ENCODE measurements at places on chromosomes 2 and 18.

DNA sequence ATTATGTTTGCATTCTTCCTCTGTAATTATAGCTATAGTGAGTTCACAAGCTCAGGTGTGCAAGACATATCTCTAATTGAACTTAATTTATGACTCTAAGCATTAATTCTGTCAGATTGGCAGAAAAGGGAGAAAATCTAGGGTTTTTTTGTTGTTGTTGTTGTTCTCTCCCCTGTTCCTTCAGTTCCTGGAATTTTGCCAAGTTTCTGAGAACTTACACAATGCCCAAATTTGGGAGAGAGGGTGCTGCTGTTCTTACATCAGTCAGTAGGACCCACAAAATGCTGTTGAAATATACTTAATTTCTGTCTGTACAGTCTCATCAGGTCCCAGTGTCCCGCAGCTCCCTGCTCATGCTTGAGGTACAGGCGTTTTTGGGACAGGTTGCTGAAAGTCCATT, 221.8 kb upstream of the RBMS1 start:
- DNase-seq = no peak

DNA sequence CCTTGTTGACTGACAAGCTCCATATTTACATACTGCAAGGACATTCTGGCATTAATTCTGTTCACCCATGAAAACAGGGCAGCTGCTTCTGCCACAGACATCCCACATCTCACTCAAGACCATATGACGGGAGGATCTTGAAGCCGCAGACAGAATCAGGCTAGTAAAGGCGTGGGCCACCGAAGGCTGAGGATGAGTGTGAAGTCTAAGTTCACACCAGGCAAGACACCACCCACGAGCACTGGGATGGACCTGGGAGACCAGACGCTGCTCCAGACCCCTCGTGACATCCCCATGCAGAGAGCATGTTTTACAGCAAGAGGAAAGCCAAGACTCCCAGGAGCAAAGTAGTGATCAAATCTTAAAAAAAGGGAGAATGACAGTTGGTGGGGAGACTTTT, 3.2 kb downstream of the FHL2 start:
- no peak for DNase-seq

DNA sequence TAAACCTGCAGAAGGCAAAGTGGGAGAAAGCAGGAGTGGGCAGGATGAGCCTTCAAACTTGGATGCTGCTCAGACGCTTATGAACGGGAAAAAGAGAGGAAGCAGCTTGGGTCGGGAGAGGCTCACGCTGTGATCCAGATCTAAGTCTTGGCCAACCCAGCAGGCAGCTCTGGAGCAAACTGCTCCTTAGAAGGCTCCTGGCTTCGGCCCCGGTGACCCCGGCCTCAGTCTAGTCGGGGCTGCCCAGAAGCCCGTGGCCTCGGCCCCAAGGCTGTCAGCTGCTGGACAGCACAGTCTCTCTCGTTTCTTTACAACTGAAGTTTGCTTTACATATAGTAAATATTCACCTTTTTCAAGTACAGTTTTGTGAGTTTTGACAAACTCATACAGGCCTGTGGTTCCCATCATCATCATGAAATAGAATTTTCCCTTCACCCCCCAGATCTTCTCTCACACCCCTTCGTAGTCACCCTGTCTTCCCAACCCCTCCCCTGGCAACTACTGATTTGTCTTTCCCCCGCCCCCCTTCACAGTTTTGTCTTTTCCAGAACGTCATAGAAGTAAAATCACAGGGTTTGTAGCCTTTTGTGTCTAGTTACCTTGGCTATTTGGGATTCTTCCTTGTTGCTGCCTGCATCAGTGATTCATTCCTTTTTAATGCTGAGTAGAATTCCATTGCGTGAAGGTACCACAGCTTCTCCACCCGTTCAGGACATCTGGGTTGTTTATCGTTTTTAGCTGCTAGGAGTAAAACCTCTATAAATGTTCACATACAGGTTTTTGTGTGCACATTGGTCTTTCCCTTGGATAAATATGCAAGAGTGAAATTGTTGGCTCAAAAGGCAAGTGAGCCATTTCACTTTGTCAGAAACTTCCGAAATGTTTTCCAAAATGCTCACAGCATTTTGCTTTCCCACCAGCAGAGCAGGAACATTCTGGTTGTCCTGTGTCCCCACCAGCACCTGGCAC, 35.1 kb downstream of the MYO7B start:
- no peak for DNase-seq

- DNase-seq = no peak
Measured at GRCh38 chr2:29304399-29305060, 189.3 kb downstream of the CLIP4 start.

GRCh38 chr2:47069628-47070154, 85.4 kb downstream of the STPG4 start:
- no peak for DNase-seq

GRCh38 chr18:581096-581495, 916 bp downstream of the CETN1 start:
- no peak for DNase-seq

DNA sequence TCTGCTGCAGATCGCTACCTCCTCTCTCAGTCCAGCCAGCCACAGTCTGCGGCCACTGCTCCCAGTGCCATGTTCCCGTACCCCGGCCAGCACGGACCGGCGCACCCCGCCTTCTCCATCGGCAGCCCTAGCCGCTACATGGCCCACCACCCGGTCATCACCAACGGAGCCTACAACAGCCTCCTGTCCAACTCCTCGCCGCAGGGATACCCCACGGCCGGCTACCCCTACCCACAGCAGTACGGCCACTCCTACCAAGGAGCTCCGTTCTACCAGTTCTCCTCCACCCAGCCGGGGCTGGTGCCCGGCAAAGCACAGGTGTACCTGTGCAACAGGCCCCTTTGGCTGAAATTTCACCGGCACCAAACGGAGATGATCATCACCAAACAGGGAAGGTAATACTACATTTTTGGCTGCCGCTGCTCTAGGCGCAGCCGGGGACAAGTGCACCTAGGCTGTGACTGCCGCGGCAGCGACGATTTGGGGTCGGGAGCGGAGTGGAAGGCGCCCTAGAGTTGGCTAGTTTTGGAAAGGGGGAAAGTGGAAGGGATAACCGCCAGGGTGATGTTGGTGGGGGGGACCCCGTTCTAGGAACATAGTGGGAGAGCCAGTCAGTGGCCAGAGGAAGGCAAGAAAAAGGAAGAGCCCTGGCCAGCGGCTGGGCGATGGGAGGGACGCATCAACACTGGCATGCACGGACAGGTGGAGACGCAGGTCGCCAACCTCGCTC, 776 bp downstream of the TBR1 start:
- DNase-seq = no peak

- no peak for DNase-seq
Measured at GRCh38 chr2:97979904-97980303, 15.8 kb downstream of the TMEM131 start.

DNA sequence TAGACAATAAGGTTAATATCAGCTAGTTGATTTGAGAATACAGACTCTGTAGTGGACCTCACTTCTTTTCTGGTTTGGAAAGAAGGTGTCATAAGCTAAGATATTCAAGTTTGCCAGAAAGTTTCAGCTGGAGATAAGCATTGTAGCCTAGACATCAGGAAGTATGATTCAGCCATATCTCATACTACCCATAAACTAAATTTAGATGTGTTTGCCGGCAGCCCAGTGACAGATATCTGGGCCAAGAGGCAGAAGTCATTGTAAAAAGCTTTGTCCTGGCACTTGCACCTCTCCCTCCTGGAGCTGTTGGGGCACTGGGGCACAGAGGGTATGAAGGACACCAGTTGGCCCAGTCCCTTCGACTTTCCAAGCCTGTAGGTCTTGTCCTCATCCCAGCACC, 128.0 kb downstream of the EPHA4 start:
- no peak for DNase-seq

GRCh38 chr2:50402654-50402960, 629.3 kb downstream of the NRXN1 start:
- DNase-seq = no peak

- no peak for DNase-seq
Measured at GRCh38 chr2:54725343-54726099, 2.1 kb downstream of the EML6 start.

DNA sequence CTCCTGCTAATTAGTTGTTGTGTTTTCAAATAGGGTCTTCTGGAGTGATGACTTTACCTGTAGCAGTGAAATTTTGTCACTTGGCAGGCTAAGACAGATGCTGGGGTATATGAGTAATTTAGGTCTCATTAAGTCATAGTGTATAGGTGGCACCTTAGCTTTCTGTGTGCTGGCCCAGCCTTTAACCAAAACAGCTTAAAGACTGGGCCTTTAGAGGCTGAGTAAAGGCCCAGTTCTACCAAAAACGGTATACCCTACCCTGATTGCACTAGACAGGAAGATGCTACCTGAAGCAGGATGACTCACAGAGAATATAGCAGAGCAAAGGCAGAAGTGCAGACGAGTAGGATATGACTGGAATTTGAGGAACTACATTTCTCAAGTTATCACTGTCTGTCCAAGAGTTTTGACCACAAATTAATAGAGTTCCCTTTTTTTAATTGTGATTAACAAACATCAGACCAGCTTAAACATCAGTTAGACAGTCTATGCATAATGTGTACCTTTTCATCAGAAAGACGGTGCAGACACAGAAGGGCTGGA, 337.9 kb upstream of the SALL3 start:
- DNase-seq = no peak

DNA sequence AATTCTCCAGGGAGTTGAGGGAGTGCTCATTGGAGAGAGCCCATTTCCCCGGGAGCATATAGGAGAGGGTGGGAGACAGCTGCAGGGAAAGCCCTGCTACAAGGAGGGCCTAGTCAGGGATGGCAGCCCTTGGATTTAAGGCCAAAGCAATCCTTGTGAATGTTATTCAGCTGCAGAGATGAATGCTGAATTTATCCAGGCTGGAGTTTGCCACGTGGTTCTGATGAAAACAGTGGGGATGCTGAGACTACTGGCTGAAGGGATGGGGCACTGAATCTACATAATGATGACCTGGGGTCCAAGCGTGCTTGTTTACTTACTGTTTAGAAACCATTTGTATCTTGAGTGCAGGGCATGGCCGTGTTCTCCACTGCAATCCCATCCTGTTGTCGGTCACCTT, 35.6 kb upstream of the RNF149 start:
- DNase-seq = no peak

DNA sequence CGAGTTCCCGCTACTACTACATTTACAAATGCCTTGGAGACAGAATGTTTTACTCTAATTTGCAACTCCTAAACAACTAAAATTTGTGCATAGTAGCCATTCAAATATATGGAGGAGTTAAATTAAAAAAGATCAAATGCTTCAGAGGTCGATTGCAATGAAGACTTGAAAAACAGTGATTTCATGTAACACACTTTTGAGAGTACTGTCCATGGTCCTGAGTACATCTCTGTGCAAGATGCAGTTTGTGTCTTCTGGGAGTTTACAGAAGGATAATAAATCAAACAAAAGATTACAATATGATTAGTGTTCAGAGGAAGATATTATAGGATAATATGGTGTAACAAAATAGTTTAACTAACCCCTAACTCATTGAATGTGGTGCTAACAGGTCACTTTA, 894.7 kb downstream of the TMEM182 start:
- DNase-seq = no peak

- no peak for DNase-seq
Measured at GRCh38 chr18:21914739-21915319, 174.2 kb downstream of the MIB1 start.

- DNase-seq = no peak
Measured at GRCh38 chr2:16625759-16626158, 39.9 kb downstream of the CYRIA start.

- no peak for DNase-seq
Measured at GRCh38 chr18:74831571-74832250, 234.0 kb downstream of the ZNF407 start.

GRCh38 chr2:84881581-84882413, 913 bp upstream of the TRABD2A start:
- peak; percentile 90 for DNase-seq

DNA sequence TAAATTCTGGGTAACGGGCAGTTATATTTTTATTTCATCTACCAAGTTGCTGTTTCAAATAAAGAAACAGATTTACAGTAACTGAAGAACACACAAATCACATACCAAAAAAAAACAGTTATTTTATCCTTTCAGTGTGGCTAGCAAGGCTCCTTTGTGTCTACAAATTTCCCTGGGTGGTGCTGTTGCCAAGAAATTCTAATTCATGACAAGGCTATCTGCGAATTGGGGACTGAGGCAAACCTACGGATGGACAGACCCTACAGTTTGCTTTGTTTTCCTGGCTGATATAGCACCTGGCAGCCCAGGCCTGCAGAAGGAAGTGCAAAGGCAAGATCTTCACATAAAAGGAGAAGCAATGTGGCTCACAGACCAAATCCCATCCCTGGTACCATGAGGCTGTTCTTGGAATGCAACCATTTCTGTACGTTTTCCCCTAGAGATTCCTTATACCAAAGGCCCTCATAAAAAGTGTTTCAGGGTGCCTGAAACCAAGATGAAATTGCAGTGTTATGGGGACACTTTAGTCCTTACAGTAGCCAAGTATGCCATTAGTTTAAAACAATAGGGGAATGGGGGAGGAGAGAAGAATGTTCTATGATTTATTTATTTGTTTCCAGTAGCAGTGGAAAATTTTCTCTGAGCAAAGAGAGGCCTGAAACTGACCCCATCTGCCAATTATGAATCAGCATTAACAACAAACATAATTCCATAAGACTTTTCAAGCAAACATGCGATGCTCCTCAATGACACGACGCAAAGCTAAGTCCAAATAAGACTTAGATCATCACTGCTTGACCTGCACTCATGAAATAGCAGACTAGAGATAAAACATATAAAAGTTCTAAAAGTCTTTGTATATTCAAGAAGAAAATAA, 4.3 kb downstream of the KLF7 start:
- no peak for DNase-seq

DNA sequence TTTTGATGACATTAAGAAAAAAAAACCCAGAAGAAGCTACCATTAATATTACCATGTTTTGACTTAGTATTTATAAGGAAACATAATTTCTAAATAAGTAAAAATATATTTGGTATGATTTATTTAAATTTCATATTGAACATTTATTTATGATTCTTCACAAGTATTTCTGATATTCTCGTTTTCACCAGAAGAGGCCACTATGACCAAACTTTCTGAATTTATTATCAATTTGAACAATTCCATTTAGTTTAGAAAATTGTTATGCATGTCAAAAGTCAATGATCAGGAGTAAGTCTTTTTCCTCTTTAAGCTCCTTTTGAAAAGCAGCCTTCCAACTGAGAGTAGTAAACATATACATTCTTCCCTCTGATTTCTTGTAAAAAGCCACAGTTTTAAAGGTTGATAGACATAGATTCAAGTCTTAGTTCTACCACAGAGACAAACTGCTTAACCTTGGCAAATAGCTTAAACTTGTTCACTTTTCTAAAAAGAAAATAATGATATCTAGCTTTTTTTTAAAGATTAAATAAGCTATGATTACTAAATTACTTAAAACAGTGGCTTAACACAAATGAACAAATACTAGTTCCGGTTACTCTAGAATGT, 329.9 kb downstream of the TRIB2 start:
- DNase-seq = no peak

- no peak for DNase-seq
Measured at GRCh38 chr2:232234922-232235615, 143.5 kb upstream of the ALPP start.

GRCh38 chr18:39198376-39198775, 1632.8 kb upstream of the CELF4 start:
- DNase-seq = no peak

Measured in CD4-positive, alpha-beta T cell treated with Interleukin-21 for 1 hour (primary cell).